Activated naive CD4-positive, alpha-beta T cell (primary cell): ENCODE measurements at places on chromosomes 4 and X.

DNA sequence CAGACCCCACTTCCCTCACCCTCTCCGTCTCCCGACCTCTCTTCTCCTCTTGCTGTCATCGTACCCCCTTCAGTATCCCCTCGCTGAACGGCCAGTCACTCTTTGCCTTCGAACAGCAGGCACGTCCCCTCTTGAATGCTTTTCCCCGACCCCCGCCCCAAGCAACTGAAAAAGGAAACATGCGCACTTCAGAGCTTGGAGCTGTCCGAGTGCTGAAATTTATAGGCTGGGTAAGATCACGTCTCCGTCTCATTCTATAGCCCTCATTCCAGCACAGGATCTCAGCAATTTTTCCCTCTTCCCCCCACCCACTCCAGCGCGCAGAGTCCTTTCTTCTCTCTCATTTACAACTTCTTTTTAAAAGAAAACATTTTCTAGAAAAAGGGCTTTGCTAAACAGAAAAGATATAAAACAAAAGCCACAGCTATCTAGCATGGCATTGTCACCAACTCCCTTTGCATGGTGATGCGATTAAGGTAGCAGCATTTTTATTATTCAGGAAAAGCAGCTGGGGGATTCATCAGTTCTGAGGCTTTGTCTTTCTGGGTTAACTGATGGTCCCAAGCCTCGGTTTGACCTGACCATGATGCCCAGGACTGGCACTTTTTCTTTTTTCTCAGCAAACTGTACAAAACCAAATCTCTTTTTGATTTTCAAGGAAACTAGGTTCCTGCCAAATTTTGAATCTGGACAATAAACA, at the start of gene GLRA2:
Gene GLRA2, plus strand, starts transcription at position 247 of the 700 bp plus-strand sequence. CDS start 522 bp downstream, outside the sequence.
- DNase-seq: no peak

- no peak for DNase-seq
Observed at GRCh38 chrX:16484338-16484737, 165.6 kb upstream of the S100G start.

DNA sequence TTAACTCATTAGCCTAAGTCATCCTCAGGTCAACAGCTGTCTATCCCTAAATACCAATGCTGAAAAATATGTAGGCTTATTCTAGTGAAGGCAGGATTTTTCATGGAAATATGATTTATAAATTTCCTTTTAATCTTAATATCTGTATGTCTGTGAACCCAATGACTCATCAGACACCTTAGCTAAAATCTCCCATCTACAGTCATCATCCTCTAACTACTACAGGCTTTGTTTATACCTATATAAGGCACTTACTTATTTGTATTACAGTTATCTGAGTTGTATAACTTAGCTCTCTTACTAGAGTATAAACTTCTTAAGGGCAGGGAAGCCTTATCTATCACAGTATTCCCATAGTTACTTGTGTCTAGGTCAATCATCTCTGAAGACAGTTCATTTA, 24.2 kb downstream of the AMMECR1 start:
- no peak for DNase-seq

- DNase-seq: no peak
Observed at GRCh38 chr4:143341186-143341755, 4.6 kb downstream of the GAB1 start.

DNA sequence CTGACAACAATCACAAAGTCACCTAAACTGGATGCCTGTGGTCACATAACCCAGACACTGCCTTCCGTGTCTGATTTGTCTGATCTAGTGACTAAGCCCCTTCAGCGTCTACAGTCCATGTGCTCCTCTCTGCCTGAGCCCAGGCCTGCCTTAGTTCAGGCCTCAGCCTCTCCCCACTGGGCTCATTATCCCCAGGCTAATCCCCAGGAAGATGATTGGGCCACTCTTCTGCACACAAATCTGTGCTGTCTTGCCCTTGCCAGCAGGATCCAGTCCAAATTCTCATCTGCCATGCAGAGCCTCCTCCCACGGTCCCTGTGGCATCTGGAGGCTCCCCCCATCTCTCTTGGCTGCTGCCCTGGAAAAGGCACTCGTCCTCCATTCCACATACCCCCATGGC, 96.5 kb downstream of the SLC2A9 start:
- no peak for DNase-seq

- no peak for DNase-seq
Observed at GRCh38 chrX:118730500-118731247, 3.3 kb downstream of the IL13RA1 start.

DNA sequence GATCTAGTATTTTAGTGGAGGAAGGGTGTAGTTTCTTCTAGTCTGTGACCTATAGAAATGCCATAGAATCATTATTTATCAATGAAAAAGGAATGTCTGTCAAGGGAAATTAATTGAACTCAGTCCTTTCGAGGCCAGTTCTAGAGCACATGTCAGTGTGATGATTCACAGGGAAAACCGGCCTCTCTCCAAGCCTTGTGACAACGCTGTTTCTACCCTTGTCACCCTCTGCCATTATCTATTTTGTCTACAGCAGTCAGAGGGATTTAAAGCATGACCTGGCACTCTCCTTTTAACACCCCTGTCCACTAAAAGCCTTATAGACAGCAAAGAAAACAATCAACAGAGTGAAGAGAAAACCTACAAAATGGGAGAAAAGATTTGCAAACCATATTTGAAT, 119.8 kb downstream of the DRD5 start:
- DNase-seq: no peak

DNA sequence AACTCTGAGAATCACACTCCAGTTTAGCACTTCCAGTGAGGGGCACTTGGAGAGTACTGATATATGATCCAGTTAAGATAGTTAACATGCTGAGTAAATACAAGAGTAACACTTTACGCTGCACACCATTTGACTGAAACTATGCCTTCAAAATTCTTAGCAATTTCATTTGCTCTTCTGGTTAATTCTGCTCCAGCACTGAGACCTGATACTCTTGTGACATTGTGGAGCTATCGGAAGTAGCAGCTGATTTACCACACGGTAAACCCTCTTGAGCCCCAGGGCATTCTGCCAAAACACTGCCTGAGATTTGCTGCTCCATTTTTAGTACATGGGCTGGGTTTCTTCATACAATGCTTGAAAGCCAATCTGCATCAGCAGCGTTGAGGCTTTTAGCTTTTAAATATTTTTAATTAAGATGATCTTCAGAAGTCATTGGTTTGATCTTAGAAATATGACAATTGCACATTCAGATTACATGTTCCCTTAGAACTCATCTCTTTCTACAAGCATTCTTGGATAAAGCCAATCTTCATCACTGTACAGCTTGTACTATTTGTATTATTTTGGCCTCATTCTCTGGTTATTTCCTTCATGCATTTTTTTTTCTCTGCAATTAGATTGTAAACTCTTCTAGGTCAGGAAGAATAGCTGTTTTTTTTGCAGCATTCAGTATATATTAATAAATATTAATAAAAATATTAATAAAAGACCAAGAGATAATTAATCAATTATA, 67.8 kb upstream of the ETNPPL start:
- DNase-seq: no peak

DNA sequence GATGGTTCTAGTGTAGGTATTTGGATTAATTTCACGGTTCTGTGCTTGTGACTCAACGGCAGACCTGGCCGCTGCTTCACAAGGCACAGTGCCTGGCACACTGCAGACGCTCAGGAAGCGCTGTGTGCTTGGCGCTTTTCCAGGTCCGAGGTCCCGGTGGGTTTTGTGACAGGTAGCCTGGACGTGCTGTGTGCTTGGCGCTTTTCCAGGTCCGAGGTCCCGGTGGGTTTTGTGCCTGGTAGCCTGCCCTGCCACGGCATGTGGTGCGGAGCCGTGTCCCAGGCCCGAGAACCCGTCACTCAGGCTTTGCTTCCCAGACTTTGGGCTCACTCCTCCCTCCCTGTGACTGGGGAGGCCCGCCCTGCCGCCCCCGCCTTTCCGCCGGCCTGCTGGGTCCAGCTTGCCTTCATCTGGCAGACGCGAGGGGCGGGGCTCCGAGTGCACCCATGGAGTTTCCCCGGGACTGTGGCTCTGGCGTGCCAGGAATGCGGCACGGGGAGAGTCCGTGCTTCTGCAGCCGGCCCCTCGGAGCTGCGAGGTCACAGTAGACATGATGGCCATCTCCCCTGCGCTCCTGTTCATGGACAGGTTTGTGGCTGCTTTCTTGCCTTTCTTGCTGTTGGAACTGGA, 44.2 kb downstream of the TBC1D14 start:
- DNase-seq: no peak

DNA sequence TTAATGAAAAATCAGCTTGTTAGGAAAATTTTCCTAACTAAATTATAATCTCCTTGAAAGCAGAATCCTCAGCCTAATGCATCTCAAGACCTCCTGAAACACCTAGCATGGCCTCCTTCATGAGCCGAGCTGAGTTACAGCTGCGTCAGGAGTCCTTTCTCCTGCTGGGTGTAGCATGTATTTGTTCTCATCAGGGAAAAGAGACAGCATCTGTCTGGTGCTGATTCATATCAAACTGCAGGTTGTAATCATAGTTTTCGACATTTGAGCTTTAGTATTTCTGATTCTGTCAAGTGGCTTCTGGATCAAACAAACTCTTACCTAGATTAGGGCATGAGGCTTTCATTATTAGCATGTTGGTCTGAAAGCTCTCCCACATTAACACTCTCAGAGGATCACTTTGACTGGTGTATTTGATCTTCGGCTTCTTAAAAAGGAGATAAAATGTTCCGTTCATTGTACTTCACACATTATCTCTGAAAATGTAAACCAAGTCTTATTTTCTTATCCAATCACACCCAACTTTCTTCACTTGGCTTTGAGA, 140.1 kb upstream of the FRG1 start:
- no peak for DNase-seq

DNA sequence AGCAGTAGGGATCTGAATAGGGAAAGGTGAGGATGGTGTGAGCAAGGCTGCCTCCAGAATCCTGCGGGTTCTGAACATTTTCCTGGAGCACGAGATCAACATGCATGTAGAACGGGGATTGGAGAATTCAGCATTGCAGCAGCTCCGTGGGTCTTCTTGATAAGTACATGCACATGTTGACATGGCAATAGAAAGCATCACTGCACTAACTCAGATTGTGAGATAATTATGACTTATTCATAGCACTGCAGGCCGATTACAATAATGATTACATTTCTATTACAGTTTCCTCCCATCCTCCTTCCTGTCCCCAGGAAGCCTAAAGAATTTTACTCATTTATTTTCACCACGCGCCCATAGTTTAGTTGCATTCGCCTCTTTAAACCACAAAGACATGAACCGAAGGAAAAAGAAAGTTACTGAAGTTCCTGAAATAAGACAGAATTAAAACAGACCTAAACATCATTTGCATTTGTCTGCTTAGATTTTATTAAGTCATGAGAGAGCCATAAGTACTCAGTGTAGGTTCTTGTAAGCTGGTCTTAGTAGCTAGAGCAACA, 61.3 kb upstream of the ARX start:
- DNase-seq: no peak

- no peak for DNase-seq
Observed at GRCh38 chrX:68834371-68835103, 5.7 kb downstream of the EFNB1 start.

DNA sequence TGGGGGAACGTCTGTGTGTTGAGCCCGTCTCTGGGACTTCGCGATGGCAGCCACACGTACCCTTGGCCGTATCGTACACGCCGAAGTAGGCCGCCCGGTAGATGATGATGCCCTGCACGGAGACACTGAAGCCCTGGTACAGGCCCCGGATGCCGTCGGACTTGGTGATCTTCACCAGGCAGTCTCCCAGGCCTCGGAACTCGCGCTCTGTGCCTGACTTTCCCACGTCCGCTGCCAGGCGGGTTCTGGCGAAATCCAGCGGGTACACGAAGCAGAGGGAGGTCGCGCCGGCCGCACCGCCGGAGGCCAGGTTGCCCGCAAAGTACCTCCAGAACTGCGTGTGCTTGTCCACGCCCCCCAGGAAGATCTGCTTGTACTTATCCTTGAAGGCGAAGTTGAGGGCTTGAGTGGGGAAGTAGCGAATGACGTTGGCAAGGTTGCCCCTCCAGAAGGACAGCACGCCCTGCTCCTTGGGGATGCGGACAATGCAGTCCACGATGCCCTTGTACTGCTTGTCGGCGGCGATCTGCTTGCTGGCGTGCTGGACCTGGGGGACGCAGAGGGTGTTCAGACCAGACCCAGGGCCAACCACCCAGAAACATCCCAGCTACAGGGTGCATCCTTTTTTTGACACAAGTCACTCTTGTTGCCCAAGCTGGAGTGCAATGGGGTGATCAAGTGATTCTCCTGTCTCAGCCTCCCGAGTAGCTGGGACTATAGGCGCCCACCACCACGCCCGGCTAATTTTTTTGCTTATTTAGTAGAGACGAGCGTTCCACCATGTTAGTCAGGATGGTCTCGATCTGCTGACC, 2.5 kb downstream of the SLC25A6 start:
- no peak for DNase-seq

- no peak for DNase-seq
Observed at GRCh38 chr4:8699479-8700145, 107.0 kb downstream of the CPZ start.

GRCh38 chr4:144591401-144591800, 54.6 kb upstream of the HHIP start:
- no peak for DNase-seq

- DNase-seq: no peak
Observed at GRCh38 chr4:687971-688853, 739 bp downstream of the SLC49A3 start.

GRCh38 chr4:76969495-76969894, 19.9 kb downstream of the SEPTIN11 start:
- no peak for DNase-seq

DNA sequence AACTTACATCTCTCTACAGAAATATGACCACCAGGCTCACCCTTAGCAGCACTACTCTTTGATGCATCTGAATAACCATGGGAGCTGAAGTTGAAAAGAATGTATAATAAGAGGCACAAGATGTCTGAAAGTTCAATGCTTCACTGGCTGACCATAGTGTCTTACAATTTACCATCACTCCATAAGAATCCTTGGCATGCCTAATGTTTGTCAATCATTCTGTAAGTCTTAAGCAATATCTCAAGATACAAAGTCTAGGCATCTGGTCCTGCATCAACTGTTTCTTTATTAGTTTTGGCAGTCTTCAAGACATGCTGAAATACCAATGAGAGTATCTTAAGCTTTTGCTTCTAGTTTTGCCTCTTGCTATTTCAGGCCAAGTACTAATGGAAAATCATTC, 755.5 kb downstream of the STIM2 start:
- DNase-seq: no peak

- DNase-seq: no peak
Observed at GRCh38 chrX:1224954-1225353, 12.5 kb upstream of the CRLF2 start.

GRCh38 chr4:80074651-80075050, 1.6 kb upstream of the ANTXR2 start:
- DNase-seq: no peak

DNA sequence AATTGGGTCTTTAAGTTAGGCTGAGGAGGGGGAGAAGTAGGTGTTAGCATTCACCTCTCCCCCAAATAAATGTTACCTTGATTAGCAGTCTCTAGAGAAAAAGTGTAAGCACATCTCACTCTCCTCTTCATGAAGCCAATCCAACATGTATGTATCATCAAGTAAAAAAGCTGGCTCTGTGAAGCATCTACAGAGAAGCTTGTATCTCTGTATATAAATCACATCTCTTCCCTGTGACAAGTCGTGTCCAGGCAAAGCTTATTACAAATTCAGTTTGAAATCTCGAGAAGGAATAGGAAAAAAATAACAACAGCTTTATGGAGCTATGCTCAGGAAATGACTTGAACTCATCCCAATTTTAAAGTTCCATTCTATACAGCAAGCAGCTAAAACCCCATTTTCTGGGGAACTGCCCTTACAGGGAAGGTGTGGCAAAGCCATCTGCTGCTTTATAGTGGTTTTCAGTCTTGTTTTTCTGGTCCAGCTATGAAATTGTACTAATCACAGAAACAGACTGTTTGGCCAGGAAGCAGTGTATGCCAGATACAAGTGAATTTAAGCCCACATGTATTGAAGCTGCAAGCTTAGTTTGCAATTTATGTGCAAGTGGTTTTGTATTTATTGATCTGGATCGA, 313.3 kb upstream of the NOCT start:
- DNase-seq: no peak
